ENCODE measurements at places on chromosomes 4 and X.

- DNase-seq: no peak
Measured at GRCh38 chr4:79281566-79282359, 44.1 kb downstream of the NAA11 start.

GRCh38 chr4:99979872-99980271 is 29.8 kb upstream of the H2AZ1 start:
- DNase-seq: no peak

GRCh38 chr4:53557669-53558064 is 33.6 kb downstream of the LNX1 start:
- DNase-seq: no peak

GRCh38 chrX:12467321-12467720 is 323.9 kb upstream of the PRPS2 start:
- no peak for DNase-seq

- DNase-seq: no peak
Measured at GRCh38 chr4:13329340-13329850, 154.7 kb downstream of the RAB28 start.

DNA sequence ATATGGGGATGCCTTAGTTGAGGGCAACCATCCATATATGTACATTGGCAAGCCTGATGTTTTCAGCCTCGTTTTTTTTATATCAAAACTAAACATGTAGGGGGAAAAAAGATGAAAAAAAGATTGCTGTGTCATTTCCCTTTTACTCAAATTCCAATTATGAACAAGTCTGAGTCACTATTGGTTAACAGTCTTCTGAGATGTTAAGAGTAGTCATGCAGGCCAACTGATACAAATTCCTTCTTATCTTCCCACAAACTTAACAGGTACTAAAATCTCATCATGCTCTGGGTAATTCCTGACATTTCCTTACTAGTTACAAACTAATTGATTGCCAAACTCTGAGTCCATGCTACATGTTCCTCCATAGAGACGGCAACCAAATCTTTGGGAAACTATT is 222.1 kb downstream of the FRMPD4 start:
- DNase-seq: no peak

DNA sequence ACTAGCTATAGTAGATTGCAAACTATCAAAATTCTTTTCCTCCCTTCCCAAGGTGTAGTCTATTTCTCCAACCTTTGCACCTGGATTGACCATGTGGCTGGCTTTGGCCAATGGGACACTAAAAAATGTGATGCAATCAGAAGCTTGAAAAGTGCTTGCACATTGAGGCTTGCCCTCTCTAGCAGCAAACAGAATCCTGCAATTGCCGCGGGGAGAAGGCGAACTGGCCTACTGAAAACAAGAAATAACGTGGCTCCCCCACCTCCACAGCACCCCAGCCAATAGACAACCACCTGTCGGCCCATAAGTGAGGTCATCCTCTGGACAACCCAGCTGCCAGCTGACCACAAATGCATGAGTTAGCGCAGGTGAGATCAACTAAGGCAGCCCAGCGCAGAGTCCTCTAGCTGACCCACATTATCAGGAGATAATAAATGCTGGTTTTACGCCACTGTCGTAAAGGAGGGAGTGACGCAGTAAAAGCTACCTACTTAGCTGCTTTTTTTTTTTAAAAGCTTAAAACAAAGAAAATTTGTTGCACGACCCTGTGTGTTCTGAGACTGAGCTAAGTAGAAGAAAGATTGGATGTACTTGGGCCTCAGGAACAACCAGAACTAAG is 95.2 kb downstream of the GK start:
- no peak for DNase-seq

- DNase-seq: no peak
Measured at GRCh38 chrX:154396973-154397887, 947 bp upstream of the RPL10 start.

- no peak for DNase-seq
Measured at GRCh38 chr4:118344801-118345200, 8.0 kb downstream of the PRSS12 start.

DNA sequence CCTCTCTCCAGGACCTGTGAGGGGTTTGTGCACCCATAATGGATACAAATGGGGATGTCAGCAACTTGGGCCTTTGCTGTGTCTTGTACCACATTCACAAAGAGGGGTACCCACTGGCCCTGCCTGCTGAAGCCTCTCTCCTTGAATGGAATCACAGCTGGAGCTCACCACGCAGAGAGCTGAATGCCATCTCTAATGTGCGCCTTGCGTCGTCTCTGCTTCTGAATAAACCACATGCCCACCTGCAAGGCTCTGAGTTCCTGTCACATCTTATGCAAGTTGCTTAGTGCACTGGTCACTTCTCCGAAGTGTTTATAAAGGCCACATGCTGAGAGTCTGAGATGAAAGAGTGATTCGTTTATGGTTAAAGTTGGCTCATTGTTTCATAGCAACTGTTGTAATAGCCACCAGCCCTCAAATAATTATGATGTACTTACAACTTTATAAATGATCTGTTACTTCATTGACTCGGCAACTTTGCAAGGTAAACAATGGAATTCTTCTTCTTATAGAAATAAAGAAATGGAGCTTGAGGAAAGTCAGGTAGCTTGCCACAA is 6.2 kb upstream of the PUDP start:
- DNase-seq: no peak

GRCh38 chr4:170391066-170391740 is 301.4 kb upstream of the AADAT start:
- no peak for DNase-seq

DNA sequence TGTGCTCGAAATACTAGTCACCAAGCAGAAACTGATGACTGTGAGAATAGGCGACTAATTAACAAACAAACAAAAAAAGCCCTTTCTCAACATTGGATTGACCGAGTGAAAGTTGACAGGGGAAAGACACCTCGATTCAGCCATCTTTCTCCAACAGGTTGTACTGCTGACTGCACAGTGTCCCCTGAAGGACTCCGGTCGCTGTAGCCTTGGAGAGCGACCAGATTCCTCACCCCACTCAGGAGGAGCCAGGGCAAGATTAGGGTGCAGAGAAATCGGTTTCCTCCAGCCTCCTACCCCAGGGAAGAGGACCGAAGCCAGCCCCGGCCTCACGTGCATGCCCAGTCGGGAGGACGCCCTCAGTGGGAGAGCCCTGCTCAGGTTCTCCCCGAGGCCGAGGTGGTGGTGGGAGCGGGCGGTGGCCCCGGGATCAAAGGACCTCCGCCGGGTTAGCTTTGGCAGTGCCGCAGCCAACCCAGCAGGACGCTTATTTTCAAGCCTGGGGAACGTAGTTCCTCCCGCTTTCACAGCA is 1.1 kb upstream of the RAP1GDS1 start:
- no peak for DNase-seq

GRCh38 chrX:65643531-65644052 is 23.9 kb upstream of the MSN start:
- no peak for DNase-seq

Data from NCI-H2081 treated with DMSO at 0.1 percent for 48 hours (cell line).